ENCODE measurements at places on chromosomes 4 and X.

- peak; percentile 67 for DNase-seq
Observed at GRCh38 chrX:40107291-40108161, 9.8 kb upstream of the BCOR start.

- DNase-seq = no peak
Observed at GRCh38 chr4:57355101-57355665, 245.0 kb upstream of the IGFBP7 start.

GRCh38 chr4:24768006-24768405 is 27.4 kb upstream of the SOD3 start:
- DNase-seq = no peak

DNA sequence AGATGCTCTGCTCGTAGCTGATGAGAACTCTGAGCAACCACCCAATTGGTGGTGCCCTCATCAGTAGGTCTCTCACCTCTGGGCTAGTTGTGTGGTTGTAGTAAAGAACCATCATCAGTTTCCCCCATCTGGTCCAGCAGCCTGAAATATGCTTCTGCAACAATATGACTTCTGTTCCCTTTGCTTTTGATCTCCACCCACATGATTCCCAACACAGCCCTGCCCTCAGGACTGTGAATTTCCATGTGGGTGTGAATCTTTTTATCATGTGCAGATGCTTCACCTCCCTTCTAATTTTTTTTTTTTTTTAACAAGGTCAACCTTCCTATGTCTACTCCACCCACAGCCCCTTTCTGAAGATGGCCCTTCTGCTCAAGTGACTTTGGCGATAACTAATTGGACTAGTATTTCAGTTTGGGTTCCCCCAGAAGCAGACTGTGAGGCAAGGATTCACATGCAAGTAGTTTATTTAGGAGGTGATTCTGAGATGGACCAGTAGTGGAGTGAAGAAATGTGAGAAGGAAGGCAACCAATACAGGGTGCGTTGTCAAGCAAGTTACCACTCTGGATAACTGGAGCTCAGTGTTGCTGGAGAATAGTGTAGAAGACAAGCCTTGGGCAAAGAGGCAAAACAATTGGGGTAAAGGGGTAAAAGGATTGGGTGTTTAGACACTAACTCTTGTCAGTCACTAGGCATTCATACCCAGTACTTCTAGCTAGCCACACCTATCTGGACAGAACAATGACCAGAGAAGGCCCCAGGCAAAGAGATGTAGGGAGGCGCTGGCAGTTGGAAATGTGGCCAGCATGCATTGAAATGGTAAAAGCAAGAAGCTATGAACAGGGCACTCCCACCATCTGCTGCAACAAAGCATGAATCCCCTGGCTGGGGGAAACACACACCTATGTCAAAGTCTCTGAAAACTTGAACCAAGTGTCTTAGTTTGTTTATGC is 466.2 kb downstream of the BCOR start:
- DNase-seq = no peak

DNA sequence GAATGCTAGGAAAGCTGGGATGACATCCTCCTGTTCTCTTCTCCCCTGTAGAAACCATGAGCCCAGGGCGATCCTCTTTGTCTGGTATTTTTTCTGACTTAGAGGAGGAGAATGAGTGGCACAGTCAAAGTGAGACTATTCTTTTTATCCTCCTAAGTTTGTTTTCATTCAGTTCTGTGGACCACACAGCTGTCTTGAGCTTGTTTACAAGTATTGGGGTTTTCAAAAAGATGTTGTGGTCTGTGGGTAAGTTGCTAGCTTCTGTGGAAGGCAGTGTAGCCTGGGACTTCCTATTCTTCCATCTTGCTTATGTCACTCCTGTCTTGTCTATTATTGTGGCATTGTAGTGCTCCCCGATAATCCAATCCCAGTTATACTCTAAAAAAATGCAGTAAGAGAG is 223.0 kb downstream of the PAPSS1 start:
- DNase-seq = no peak

- no peak for DNase-seq
Observed at GRCh38 chr4:6526671-6527091, 48.3 kb upstream of the MAN2B2 start.

GRCh38 chr4:6270636-6271121 is 1.0 kb downstream of the WFS1 start:
- no peak for DNase-seq

DNA sequence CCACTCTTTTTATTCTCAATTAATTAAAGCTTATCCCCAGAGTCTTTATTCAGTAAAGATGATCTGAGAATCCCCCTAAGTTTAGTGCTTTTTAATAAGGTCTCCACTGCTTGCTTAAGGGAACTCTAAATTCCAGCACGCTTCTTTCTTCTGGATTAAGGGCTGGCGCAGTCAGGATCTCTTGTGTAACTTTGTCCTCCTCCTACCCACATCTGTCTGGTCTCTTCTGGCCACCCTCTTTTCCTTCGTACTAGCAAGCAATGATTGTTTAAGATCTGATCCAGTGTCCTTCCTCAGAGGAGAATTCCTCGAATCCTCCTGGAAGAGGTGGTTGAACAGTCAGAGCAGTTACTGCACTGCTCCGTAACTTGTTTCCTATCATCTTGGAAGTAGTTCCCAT is 14.0 kb upstream of the PAQR3 start:
- no peak for DNase-seq

DNA sequence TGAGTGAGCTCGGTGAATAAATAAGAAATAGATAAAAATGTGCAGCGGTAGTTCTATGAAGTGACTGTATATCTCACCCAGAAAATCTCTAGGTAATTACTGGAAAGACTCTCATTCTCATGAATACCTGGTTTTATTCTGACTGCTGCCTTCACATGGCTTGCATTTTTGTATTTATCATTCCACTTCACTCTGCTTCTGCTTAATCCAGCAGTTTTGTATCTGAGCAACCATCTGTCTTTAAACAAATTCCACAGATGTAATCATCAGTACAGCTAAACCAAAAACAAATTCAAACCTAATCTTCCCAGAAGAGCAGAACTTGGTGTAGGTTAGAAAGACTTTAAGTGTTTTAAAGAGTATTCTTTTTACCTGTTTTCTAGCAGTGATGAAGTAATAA is 11.2 kb upstream of the ALB start:
- no peak for DNase-seq

DNA sequence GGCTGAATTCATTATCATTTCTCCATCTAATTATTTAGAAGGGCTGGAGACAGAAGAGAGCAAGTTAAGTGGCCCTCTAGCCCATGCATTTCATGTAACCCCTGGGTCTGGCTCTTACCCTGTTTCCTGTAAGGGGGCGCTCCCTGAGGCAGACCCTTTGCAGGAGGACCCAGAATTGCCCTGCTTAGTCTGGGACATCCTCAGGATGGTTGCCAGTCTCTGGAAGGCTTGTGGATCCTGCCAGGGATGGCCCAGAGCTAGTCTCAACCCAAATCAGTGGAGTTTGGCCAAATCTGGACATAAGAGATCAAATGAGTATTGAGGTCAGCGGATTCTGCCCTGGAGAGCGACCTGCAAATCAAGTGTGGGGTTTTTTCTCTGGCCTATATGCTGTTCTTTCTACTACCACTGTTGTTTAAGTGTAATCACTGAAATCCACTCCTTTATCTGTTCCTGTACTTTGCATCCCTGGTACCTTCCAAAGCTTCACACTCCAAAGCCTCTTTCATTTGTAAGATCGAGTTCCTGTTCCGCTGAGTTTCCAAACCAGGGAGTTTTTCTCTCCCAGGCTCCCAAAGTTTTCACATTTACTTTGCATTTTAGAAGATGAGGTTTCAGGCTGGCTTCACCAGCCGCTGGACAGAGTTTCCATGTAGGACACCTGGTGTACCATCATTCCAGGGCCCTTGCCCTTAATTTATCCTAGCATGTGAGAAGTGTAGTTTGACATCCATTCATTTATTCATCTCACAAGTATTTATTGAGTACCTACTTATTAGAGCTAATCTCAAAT is 6.3 kb downstream of the KLF3 start:
- no peak for DNase-seq

GRCh38 chr4:10200869-10201268 is 84.3 kb upstream of the WDR1 start:
- DNase-seq = no peak

DNA sequence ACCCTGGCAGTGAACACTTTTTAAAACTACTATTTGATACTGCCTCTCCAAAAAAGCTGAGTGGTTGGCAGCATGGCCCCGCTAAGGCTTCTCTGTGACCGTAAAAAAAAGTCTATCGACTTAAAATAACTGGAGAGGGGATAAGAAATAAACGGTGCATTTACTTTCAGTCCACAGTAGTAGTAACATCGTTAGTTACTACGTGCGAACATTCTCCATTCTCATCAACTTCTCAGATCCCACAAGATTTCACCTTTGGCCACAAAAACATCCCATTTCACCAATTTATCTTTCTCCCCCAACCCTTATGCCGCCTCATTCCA is 524 bp upstream of the EXOSC9 start:
- DNase-seq = no peak

DNA sequence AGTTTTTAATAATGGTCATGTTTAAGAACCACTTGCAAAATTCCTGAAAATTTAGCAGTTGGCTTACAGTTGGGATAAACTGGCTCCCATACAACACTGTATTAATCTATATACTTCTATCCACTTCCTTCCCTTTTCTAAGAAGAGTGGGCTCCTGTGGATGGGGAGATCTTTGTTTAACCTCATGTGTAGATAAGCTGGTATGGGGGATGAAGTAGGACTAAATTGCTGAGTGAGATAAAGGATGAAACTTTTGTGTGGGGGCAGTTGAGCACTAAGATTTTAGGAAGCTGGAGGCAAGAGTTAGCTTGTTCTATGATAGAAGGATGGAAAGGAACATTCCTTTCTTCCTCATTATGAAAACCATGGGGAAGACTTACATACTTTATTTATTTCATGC is 54.6 kb upstream of the ATP8A1 start:
- DNase-seq = no peak

- no peak for DNase-seq
Observed at GRCh38 chr4:114729068-114729738, 130.6 kb downstream of the UGT8 start.

GRCh38 chr4:152992027-152992426 is 55.9 kb downstream of the FHDC1 start:
- no peak for DNase-seq

DNA sequence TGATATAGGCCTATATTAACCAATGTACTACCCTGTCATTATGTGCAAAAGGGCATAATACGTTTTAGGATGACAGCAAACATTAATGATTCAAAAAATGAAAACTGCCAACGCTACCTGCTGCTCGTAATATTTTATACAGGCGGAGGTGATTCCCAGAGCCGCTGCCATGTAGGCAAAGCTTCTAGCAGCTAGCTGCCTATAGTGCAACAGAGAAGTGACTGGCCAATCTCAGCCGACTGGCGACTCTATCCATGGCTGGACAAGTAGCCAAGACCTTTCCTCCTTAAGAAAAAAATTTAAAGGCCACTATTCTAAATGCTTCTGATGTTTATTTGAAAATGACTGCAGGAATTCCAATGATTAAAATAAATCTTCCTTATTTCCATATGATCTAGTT is 1.9 kb downstream of the PPARGC1A start:
- DNase-seq = no peak

- DNase-seq = no peak
Observed at GRCh38 chr4:24235618-24236017, 345.8 kb upstream of the PPARGC1A start.

DNA sequence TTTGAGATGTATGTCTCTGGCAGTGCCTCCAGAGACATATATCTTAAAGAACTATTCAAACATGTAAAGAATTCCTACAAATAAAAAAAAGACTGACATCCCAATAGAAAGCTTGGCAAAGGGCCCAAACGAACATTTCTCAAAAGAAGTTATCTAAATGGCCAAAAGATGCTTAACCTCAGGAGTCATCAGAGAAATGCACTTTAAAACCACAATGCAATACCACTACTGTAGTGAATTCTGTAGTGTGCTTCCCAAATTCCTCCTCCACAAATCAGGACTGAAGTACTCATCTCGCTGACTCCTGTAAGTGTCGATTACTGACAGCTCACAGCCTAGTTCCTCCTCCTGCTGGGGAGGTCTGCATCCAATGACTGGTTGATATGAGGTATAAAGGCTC is 129.0 kb upstream of the MAMLD1 start:
- DNase-seq = no peak

DNA sequence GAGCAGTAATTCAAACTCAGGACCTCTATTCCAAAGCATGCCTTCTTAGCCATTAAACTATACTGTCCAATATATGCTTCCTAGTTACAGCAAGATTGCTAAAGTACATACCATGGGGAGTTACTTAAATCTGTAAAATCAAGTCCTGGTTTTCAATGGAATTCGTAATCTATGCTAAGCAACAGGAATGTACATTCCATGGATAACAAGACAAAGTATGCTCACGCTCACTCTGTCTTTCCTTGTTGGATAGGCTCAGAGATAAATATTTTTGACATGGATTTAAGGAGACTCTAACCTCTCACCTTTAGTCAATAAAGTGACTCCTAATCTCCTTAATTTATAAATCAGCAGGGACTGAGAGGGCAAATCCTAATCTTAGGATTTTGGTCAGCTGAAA is 47.3 kb upstream of the STK26 start:
- no peak for DNase-seq

DNA sequence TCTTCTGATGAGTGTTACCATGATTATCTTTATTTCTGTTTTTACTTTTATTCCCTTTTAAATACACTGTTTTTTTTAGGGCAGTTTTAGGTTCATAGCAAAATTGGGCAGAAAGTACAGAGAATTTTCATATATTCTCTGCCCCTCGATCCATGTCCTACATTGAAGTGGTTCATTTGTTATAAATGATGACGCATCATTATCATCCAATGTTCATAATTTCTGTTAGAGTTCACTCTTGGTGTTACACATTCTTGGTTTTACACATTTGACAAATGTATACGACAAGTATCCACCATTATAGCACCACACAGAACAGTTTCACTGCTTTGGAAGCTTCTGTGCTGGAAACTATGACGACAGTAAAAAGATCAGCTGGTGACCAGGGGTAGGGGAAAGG is 578.1 kb upstream of the AADAT start:
- DNase-seq = no peak

Data from CD4-positive, alpha-beta T cell treated with Interleukin-15 for 1 hour (primary cell).